ENCODE measurements at places on chromosomes 13 and 19. TPM values are rescaled to one million over a fixed set of nuclear protein-coding genes. Genes with fewer than 3 reads are reported as not detected.

SHC2 gene
- 382 TPM for polyA plus RNA-seq

SOX21 gene
- not detected for polyA plus RNA-seq

DMRTC2 gene
- polyA plus RNA-seq = not detected

GRCh38 chr13:112929783-112930055 lies 39.3 kb upstream of the MCF2L start:
- H3K27ac ChIP-seq = no peak overlapping the region
- H3K36me3 ChIP-seq = no peaks in the 10 kb centered on the region
- no peak for DNase-seq
- no peaks in the 10 kb centered on the region for H3K27me3 ChIP-seq

GRCh38 chr19:8504919-8505318 lies 2.5 kb upstream of the PRAM1 start:
- no peaks in the 10 kb centered on the region for H3K27me3 ChIP-seq
- H3K27ac ChIP-seq = no peak overlapping the region
- H3K4me3 ChIP-seq = no peak overlapping the region

- H3K36me3 ChIP-seq = no peaks in the 10 kb centered on the region
- no peaks in the 10 kb centered on the region for H3K27me3 ChIP-seq
- no peak for DNase-seq
- no peak overlapping the region for H3K27ac ChIP-seq
- H3K4me3 ChIP-seq = no peak overlapping the region
These were observed 74.3 kb downstream of the CRYL1 start for GRCh38 chr13:20451397-20451796.

DNA sequence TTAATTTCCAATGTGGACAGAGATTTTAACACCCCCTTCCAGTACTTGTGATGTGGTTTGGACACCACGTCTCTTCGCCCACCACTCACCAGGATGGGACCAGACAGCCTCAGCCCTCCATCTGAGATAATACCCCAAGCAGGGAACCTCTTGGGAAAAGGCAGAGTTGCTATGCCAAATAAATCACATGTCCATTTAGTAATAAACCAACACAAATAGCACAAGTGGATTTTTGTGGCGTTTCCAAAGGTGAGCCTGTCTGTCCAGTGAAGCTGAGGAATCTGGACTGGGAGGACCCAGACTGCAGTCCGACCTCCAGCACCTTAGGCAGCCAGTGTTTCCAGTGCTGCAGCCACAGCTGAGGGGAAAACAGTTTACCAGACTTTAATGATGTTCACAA lies 34.1 kb upstream of the GAS6 start:
- no peaks in the 10 kb centered on the region for H3K27me3 ChIP-seq
- no peak overlapping the region for H3K27ac ChIP-seq
- H3K36me3 ChIP-seq = no peaks in the 10 kb centered on the region
- H3K4me1 ChIP-seq = no peaks in the 10 kb centered on the region
- DNase-seq = no peak

DNA sequence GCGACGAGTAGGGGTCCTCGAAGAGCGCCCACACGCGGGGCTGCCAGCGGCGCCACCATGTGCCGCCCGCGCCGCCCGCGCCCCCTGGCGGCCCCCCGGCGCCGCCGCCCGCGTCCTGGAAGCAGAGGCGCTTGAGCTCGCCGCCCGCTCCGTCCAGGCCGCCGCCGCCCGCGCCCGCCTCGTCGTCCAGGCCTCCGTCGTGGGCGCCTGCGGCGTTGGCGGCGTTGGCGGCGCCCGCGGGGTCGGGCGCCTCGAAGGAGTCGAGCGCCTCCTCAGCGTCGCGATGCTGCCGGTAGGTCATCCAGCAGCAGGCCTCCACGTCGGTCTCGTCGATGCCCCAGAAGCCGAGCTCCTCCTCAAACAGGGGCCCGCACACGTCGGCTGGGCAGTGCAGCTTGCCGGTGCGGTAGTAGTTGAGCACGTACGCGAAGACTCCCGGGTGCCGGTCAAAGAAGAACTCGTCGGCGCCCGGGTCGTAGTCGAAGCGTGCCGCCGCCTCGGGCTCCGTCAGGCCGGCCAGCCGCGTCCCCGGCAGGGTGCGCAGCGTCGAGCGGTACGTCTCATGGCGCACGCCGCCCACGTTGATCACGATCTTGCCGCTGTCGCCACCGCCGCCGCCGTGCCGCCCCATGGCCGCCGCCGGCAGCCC lies 829 bp downstream of the KCNC3 start:
- H3K4me3 ChIP-seq = peak overlapping the region; percentile 33
- H3K36me3 ChIP-seq = no peaks in the 10 kb centered on the region
- no peak overlapping the region for H3K27ac ChIP-seq
- H3K27me3 ChIP-seq = no peaks in the 10 kb centered on the region

DNA sequence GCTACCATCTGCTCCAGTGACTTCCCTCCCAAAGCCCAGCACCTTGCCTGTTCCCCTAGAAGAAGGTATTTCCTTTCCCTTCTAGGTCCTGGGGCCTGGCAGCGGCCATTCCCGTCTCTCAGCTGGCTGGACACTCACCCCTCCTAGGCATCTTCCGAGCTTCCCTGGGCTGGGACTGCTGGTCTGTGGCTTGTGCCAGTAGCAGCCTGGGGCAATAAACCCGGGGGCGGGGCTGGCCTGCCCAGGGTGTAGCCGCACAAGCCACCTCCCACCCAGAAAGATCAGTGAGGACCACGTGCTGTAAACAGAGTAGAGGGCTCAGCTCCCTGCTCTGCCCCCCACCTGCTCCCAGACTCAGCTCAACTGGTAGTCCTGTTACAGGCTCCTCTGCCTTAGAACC lies 15.0 kb downstream of the LIPE start:
- DNase-seq = no peak
- H3K4me1 ChIP-seq = no peaks in the 10 kb centered on the region

GRCh38 chr13:33452873-33453517 lies 167.4 kb upstream of the STARD13 start:
- H3K27me3 ChIP-seq = no peaks in the 10 kb centered on the region
- H3K4me1 ChIP-seq = no peaks in the 10 kb centered on the region
- no peak overlapping the region for H3K27ac ChIP-seq
- H3K4me3 ChIP-seq = no peak overlapping the region
- H3K36me3 ChIP-seq = no peaks in the 10 kb centered on the region

DNA sequence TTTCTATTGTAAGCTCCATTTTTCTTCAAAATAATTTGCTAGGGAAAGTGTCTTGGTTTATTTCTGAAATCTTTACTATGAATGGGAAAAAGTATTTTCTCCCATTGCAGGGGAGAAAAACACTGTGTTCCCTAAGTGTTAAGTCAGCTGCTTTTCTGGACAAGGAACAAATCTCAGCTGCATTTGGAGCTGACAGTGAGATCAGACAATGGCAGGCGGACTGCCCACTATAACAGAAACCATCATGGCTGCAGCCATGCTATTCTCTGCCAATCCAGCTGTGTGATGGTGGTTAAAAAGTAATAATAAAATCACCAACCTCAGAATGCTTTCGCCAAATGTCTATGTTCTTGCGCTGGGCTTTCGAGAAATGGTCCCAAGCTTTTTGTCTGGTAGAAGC lies 302.7 kb downstream of the DNAJC15 start:
- no peaks in the 10 kb centered on the region for H3K27me3 ChIP-seq
- DNase-seq = no peak
- no peaks in the 10 kb centered on the region for H3K4me1 ChIP-seq

DNA sequence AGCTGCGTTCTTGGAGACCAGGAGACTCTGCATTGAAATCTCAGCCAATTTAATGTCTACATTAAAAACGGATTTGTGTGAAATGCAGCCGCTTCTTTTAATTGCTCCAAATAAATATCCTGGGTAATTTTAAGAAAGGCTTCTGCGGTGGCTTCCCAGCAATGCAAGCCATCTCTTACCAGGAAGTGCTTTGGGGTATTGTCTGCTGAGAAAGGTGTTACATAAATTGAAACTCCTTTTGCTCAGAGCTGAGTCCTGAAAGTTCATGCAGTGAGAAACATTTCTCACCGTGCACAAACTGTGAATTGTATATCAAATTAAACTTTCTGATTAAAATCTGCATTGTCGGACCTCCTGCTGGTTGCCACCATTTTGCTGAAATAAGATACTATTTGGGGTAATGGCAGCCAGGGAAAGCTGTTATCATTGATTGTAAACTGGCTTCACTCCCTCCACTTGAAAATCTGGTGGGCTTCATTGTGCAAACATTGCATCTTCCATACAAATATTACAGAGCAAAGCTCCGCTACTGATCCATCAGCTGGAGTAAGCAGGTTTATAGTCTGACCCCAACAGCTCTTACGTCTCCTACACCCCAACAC lies 59.5 kb downstream of the ZIC5 start:
- DNase-seq = no peak
- no peak overlapping the region for H3K27ac ChIP-seq
- no peaks in the 10 kb centered on the region for H3K27me3 ChIP-seq
- no peak overlapping the region for H3K4me3 ChIP-seq

DNA sequence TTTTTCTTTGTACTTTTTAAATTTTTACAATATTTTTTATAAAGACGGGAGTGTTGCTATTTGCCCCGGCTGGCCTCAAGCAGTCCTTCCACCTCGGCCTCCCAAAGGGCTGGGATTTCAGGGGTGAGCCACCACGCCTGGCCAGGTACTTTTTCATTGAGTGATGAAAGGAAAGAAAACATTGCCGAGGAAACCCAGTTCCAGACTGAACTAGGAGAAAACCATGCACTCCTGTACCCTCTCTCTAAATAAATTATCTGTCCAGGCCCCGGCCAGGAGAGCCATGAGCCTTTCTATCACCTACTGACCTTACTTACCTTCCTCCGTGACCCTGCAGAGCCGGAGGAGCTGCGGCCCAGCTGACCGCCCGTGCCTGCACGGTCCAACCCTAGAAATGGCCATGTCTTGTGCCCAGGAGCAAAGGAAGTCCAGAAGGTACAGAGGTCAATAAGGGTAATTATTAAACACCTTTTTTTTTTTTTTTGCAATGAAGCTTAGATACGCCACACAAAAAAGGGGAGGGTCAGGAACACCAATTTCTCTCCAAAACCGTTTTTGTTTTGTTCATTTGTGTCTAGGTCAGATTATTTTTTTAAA lies at the start of gene SLC7A9:
TSS of gene SLC7A9 (minus strand) at position 399 of the 597 bp plus-strand sequence. CDS start 1,233 bp downstream, outside the sequence.
- no peak within 1 kb of the TSS for H3K4me3 ChIP-seq
- H3K4me1 ChIP-seq = no peaks in the 10 kb centered on the region
- no peak within 1 kb of the TSS for H3K27ac ChIP-seq
- DNase-seq = no peak
- no peaks in the 10 kb centered on the region for H3K27me3 ChIP-seq

DNA sequence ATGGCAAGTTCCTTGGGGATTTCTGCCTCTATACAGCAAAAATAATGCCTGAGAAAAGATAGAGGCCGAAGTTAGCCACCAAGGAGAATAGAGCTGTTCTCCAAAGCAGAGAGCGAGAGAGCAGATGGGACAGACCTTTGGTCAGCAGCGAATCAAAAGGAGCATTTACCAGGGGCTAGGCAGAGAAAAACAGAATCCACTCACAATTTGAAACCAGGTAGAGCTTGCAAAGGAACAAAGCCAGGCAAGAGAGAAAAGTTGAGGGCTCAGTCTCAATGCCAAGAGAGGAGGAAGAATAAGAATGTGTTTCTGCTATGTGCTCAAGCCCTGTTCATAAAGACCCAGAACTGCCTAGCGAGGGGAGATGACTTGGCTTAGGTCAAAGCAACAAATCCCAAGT lies 112.8 kb downstream of the DCT start:
- no peaks in the 10 kb centered on the region for H3K27me3 ChIP-seq
- peaks cover 7% of the 10 kb centered on the region for H3K4me1 ChIP-seq
- no peak overlapping the region for H3K27ac ChIP-seq
- no peak overlapping the region for H3K4me3 ChIP-seq

DNA sequence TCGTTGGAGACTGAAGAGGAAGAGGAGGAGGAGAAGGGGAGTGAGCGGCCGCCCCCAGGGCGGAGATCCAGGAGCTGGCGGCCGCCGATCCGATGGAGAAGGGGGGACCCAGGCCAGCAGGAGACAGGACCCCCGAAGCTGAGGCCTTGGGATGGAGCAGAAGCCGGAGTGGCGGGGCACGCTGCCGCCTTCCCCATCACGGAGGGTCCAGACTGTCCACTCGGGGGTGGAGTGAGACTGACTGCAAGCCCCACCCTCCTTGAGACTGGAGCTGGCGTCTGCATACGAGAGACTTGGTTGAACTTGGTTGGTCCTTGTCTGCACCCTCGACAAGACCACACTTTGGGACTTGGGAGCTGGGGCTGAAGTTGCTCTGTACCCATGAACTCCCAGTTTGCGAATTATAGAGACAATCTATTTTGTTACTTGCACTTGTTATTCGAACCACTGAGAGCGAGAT lies 1.8 kb downstream of the GADD45B start:
- H3K36me3 ChIP-seq = no peaks in the 10 kb centered on the region
- DNase-seq = no peak
- H3K4me1 ChIP-seq = peaks cover 3% of the 10 kb centered on the region
- peak overlapping the region; percentile 76 for H3K27ac ChIP-seq
- H3K4me3 ChIP-seq = peak overlapping the region; percentile 96

DNA sequence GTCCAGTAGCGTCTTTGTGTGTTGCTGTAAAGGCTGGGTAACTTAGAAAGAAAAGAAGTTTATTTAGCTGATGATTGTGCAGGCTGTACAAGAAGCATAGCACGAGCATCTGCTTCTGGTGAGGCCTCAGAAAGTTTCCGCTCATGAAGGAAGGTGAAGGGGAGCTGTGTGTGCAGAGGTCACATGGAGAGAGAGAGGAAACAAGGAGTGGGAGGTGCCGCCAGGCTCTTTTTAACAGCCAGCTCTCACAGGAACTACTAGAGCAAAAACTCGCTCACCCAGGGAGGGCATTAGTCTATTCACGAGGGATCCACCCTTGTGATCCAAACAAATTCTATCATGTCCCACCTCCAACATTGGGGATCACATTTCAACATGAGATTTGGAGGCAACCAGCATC lies 99.8 kb downstream of the GPR12 start:
- no peaks in the 10 kb centered on the region for H3K36me3 ChIP-seq
- H3K27me3 ChIP-seq = no peaks in the 10 kb centered on the region
- H3K4me1 ChIP-seq = no peaks in the 10 kb centered on the region
- no peak overlapping the region for H3K27ac ChIP-seq

GRCh38 chr19:28595722-28596480 lies 617.0 kb downstream of the UQCRFS1 start:
- no peak overlapping the region for H3K4me3 ChIP-seq
- no peak for DNase-seq
- H3K4me1 ChIP-seq = no peaks in the 10 kb centered on the region
- peak overlapping the region; percentile 58 for H3K27ac ChIP-seq
- H3K36me3 ChIP-seq = no peaks in the 10 kb centered on the region
